Lung microvascular endothelial cell (primary cell): ENCODE measurements at places on chromosomes 5 and 9.

- peak; percentile 70 for DNase-seq
Measured at GRCh38 chr5:78597068-78597973, 51.3 kb downstream of the LHFPL2 start.

DNA sequence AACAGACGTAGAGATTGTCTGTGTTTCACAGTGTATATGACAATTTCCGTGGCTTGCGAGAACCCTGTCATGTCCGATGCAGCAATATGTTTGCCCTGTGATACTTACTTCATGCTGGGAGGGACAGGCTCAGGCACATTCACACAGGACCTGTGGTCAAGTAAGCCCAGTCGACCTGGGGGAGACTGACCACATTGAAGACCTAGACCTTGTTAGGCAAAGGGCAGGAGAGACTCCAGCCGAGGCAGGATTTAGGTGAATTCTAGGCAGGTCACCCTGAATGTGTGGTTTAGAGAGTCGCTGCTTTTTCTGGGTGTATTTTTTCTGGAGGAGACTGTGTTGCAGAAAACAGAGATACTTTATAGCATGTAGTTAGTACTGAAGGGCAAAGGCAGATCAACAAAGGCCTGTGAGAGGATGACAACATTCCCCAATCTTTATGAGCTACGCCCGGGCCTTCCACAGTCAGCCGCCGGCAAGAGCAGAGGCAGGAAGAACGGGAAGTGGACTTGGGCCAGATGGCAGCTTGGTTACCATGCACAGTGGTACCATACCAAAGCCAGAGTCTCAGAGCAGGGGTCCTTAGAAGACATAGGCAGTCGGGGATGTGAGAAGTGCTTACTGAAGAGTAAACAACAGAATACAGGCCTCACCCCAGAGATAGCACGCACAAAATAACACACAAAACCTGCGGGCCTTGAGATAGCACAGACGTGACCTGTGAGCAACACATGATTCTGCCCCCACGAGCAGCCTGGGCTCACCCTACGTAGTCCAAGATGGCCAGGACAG lies 220.7 kb downstream of the CACNA1B start:
- DNase-seq = no peak

- DNase-seq = no peak
Measured at GRCh38 chr5:129496421-129496820, 36.3 kb downstream of the ADAMTS19 start.

GRCh38 chr9:121066850-121067249 lies 7.9 kb upstream of the CNTRL start:
- DNase-seq = no peak

GRCh38 chr9:77961541-77961940 lies 70.1 kb downstream of the GNAQ start:
- peak; percentile 73 for DNase-seq

DNA sequence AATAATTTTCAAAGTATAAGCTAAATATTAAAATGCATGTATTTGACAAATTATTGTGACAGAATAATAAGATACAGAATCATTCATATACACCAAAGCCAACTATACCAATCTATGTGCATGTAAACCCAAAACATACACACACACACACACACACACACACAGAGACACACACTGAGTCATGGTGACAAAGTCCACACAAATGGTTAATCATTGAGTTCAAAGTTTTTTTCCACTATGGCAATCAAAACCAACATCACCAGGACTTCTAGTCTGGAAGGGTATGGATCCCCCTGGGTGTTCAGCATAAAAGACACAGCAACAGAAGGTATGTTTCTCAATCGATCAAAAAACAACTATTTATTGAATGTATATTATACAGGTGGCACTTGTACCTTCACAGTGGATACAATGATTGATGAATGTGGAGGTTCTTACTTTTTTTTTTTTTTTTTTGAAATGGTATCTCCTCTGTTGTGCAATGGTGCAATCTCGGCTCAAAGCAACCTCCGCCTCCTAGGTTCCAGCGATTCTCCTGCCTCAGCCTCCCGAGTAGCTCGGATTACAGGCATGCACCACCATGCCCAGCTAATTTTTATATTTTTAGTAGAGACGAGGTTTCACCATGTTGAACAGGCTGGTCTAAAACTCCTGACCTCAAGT lies 137.0 kb downstream of the PDE4D start:
- peak; percentile 31 for DNase-seq

DNA sequence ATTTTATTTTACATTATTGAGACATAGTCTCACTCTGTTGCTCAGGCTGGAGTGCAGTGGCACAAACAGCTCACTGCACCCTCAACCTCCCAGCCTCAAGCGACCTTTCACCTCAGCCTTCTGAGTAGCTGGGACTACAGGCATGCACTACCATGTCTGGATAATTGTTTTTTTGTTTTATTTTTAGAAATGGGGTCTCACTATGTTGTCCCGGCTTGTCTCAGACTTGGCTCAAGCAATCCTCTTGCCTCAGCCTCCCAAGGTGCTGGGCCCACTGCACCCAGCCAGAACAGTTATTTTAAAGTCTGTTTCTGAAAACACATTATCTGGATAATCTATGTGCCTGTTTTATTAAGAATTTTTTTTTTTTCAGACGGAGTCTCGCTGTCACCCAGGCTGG lies 62.0 kb downstream of the TEX10 start:
- no peak for DNase-seq

DNA sequence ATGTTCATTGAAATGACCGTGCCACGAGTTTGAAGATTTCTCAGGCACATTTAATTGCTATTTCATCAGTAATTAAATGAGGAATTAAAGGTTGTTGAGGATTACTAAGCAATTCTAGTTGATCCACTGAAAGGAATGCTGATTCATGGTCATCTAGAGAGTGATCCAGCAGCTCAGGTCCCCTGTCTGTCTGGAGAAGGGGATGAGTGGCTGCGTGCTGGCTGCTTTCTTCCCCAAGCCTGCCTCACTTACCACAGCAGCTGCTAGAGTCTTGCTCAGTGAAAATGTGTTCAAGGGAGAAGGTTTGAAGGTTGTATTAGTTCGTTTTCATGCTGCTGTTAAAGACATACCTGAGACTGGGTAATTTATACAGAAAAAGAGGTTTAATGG lies 7.8 kb upstream of the TGFBI start:
- no peak for DNase-seq

DNA sequence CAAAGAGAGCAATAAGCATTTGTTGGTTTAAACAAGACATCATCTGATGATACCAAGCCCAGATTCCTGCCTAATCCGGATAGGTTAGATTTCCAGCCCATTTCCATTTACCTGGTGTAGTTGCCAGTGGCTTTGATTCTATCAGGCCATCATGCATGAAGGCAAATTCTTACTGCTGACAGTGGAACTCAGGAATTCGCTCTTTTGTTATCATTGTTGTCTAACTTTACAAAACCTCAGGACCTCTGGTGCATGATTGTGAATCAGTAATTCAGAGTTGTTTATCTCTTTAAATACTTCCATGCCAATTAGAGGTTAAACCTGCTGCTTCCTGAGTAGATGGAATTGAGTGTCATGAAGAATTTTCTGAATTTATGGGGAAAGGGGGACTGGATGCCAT lies 76.5 kb downstream of the C9orf152 start:
- DNase-seq = peak; percentile 39

DNA sequence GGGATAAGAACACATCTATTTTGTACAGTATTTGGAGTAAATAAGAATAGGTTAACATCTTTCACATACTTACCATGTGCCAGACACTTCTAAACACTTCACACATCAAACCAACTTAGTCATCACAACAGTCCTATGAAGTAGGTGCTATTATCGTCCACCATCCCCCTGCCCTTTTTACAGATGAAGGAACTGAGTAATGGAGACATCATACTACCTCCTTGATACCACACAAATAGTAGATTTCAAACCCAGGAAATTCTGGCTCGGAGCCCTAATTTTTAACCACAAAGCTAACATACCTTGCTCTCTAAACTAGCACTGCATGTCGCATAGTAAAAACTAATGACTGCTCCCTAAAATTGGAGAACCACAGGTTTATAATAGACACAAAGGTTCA lies 4.2 kb upstream of the ZNF366 start:
- DNase-seq = no peak

GRCh38 chr5:143968071-143968878 lies 156.3 kb downstream of the HMHB1 start:
- DNase-seq = peak; percentile 63

DNA sequence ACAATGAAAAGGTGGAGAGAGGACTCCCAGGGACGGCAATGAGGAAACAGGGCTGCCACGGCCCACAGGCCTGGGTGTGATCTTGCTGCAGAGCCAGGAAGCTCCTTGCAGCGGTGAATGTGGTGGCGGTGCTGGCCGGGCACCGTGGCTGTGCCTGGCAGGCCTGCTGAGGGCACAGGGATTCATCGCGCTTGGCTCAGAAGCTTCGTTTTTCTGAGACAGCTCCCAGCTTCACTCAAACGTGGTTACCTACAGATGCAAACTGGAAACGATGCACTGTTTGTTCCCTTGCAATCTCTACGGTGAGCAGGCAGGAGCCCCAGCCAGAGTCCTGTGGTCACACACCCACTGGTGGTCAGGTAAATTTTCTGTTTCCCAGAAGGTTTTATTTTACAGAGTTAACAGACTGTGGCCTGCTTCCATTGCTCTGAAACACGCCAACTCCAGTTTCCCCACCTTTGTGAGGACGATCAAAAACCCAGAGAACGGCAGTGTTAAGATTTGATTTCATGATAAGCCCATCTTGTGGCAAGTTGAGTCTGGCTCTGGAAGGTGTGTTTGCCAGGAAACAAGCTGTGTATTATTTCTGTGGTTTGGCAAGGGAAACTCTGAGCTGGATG lies 183.9 kb downstream of the AUH start:
- no peak for DNase-seq

GRCh38 chr9:15160673-15161072 lies 146.3 kb downstream of the TTC39B start:
- no peak for DNase-seq

DNA sequence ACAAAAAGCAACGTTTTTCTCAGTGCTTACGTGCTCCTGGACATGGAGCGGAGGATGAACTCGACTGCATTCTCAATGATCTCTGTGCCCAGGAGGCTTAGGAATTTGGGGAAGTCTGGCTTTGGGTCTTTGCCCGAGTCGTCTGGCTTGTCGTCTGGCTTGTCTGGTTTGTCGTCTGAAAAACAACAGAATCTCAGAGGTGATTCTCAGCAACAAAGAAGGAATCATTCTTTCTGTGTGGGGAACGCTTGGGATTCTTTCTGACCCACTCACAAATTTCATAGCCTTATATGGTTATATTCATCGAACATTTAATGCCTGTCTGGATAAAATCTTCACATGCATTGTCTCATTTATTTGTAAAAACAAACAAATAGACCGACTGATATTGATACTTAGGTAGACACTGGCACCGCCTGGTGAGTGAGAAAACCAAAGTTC lies 4.7 kb downstream of the C5orf46 start:
- DNase-seq = no peak

- DNase-seq = no peak
Measured at GRCh38 chr5:103003872-103004271, 116.1 kb downstream of the GIN1 start.

DNA sequence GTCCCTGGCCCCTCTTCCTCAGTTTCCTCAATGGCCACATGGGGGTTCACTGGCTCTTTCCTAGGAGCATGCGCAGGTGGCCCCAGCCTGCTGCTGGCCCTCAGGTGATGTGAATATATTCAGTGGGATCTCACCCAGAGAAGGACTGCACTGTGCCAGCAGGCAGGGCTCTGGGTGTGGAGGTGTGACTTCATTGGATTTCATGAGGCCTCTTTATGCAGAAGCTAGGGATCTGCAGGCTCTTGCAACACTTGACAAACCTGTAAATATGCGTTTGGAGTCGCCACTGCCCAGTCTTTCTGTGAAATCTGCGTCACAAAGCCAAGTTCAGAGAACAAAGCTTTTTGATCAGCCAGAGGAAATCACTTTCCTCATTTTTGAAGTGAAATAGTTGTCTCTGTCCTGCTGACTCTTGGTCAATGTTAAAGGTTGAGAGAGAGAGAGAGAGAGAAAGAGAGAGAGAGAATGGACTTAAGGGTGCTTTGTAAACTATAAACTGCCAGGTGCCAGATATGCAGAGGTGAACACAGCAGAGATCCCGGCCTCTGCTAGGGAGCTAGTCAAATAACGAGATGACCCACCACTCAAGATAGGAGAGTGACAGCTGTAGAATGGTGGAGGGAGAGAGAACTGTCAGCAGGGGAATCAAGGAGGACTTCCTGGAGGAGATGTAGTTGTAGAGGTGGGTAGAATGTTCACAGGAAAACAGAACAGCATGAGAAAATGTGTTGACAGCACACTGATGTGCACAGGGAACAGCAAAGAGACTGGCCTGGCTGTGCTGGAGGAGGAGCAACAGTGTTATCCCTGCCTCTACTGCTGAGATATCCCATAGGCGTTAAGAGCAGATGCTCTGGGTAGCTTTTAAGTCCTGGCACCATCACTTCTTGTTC lies 167.0 kb upstream of the ZNF618 start:
- no peak for DNase-seq

- DNase-seq = no peak
Measured at GRCh38 chr9:89667726-89668125, 62.9 kb downstream of the GADD45G start.

GRCh38 chr5:145129797-145130196 lies 705.3 kb downstream of the PRELID2 start:
- no peak for DNase-seq

- DNase-seq = no peak
Measured at GRCh38 chr5:156230887-156231286, 96.1 kb upstream of the SGCD start.

- no peak for DNase-seq
Measured at GRCh38 chr5:172096207-172096940, 89.9 kb upstream of the FBXW11 start.

GRCh38 chr9:90882991-90883600 lies 81.5 kb downstream of the SYK start:
- no peak for DNase-seq

GRCh38 chr5:176535101-176535663 lies 2.0 kb downstream of the RNF44 start:
- DNase-seq = peak; percentile 56

- no peak for DNase-seq
Measured at GRCh38 chr5:23930985-23931384, 423.6 kb downstream of the PRDM9 start.

GRCh38 chr9:134204041-134204440 lies 39.7 kb upstream of the RNU6ATAC start:
- no peak for DNase-seq

DNA sequence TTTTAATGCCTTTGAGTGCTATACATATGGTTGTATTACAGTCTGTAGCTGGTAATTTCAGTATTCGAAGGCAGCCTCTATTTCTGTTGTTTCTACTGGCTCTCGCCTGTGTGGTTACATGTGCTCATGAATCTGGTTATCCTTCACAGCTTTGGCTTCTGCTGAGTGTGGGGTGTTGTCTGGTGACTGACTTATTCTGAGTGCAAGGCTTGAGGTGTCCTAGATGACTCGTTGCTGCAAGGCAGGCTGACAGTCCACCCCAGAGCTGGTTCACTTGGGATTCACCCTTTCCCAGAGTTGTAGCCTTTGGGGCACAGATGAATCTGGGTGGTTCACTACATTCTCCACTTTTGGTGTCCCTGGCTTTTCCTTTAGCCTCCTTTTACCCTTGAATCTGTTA lies 41.4 kb downstream of the PDE8B start:
- DNase-seq = no peak
